ENCODE measurements at places on chromosomes 4 and X. TPM values are rescaled to one million over a fixed set of nuclear protein-coding genes. Genes with fewer than 3 reads are reported as not detected.

- DNase-seq, result no peak
Observed at GRCh38 chr4:166078955-166079354, 205.9 kb downstream of the TLL1 start.

DNA sequence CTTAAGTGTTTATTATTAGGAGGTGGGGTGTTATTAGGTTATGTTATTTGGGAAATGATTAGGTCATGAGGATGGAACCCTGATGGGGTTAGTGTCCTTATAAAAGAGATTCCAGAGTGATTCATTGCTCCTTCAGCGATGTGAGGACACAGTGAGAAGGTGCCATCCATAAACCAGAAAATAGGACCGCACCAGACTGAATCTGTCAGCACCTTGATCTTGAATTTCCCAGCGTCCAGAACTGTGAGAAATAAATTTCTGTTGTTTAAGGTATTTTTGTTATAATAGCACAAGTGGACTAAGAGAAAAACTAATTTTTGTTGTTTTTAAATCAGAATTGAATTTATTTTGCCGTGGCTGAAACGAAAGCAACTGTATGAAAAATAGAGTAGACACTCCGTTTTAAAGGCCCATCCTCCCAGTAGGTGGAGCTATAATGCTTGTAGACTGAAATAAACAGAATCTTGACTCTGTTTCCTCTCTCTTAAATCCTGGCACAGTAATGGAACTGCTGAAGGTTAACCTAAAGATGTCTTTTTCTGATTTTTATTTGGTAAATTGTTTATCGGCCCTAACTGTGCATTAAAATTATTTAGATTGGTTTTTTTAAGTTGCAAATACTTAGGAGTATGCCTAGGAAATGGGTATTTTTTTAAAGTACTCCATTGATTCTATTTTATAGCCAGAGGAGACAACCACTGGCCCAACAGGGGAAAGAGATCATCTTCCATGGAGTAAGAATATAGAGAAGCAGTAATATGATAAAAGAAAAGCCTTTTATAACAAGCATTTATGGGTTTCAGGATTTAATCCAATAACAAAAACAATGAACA lies 133.2 kb upstream of the ADAMTS3 start:
- no peak for DNase-seq

DNA sequence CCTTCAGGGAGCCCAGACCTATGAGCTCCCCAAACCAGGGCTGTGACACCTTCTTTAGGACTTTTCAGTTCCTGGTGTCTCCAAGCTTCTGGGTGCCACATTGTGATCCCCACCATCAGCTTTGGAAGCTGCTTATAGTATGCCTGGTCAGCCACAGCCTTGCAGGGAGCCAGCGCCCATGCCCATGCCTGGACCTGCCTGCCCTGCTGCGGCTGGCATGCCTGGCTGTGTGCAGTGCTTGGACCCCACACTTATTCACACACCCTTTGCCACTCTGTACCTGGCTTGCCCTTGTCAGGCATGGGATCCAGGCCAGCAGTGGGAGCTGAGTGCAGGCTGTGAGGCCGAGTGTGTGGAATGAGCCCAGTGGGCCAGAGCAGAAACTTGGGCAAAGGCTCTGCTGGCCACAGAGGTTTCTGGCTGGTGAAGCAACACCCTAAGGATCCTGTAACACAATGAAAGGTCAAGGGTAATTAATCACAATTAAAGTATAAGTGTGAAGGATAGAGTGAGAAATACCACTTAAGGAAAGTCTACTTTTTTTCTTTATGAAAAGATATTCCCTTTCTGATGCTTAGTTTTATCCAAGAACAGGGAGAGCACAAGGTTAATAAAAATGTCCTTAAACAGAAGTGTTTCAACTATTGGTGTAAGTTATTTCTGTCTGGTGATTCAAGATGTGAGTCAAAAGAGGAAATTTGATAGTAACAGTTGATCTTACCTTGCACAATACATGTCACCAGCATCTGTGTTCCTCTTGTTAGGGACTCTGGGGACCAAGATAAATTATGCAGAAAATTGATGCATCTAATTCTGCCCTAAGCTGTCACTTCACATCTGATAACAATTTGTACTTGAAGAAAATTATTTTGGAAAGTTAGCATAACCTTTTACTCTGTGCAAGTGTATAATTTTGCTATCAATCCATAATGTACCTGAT lies 161.8 kb downstream of the FAM47A start:
- no peak for DNase-seq

- no peak for DNase-seq
Observed at GRCh38 chr4:37978248-37978924, 18.2 kb downstream of the PTTG2 start.

DNA sequence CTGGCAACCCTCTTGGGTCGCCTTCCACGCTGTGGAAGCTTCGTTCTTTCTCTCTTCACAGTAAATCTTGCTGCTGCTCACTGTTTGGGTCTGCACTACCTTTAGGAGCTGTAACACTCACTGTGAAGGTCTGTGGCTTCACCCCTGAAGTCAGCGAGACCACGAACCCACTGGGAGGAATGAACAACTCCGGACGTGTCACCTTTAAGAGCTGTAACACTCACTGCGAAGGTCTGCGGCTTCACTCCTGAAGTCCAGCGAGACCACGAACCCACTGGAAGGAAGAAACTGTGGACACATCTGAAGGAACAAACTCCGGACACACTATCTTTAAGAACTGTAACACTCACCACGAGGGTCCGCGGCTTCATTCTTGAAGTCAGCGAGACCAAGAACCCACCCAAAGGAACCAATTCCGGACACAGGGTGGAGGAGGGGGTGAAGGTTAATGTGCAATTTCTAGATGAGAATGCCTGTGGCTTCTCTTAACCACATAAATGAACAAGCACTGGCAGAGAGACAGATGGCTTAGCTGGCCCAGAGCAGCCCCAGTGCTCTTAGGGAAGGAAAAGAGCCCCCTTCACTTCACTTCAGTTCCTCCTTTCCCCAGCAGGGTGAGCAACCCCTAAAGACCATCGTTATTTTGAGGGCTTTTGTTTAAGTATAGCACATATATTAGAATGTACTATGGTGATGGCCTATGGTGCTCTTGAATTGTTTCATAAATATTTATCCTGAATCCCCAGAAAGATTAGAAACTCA lies 73.0 kb downstream of the LUZP4 start:
- no peak for DNase-seq

DNA sequence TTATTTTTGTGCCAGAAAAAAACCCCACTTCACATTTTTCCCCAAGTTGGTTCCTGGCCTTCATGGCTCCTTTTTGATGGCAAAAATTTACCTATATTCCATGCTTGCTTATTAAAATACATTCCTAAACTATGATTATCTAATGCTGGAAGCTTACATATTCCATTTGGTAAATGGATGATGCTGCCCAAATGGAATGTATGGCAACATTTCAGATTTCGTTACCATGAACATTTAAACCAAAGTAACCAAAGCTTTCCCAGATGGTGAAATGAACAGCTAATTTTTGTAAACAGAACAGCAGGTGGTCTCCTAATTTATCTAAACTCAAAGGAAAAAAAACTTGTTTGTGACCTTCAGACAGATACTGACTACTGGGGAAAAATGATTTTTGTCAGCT lies 110.8 kb upstream of the TEX13A start:
- no peak for DNase-seq

The ARL13A gene
- not detected for total RNA-seq
